Activated CD4-positive, alpha-beta T cell treated with anti-CD3 and anti-CD28 coated beads, Interleukin-2, amount 50 U/mL, for 24 hours (primary cell): ENCODE measurements at places on chromosomes 1 and 21.

DNA sequence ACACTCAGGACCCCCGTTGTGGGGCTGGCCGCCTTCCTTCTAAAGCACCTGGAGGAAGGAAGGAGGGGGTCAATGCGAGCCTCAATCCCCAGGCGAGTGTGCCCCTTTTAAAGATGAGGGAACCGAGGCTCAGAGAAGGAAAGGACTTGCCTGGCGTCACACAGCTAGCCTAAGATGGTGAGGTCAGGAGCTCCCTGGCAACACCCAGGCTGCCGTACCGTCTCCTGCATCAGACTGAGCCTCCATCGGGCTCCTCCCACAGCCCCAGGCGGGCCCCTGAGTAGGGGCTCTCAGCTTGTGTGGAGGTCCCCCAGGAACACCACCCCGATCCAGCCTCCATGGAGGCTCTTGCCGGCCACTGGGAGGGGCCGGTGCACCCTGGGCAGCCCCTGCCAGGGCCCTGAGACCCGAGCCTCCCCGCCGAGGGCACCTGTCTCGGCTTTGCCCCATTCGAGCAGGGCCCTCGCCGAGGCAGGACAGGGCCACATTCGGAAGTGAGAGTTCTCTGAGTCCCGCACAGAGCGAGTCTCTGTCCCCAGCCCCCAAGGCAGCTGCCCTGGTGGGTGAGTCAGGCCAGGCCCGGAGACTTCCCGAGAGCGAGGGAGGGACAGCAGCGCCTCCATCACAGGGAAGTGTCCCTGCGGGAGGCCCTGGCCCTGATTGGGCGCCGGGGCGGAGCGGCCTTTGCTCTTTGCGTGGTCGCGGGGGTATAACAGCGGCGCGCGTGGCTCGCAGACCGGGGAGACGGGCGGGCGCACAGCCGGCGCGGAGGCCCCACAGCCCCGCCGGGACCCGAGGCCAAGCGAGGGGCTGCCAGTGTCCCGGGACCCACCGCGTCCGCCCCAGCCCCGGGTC lies at the start of gene AIRE:
TSS of gene AIRE (plus strand) at position 739 of the 855 bp plus-strand sequence. CDS start 131 bp downstream, outside the sequence.
- no peak for DNase-seq

DNA sequence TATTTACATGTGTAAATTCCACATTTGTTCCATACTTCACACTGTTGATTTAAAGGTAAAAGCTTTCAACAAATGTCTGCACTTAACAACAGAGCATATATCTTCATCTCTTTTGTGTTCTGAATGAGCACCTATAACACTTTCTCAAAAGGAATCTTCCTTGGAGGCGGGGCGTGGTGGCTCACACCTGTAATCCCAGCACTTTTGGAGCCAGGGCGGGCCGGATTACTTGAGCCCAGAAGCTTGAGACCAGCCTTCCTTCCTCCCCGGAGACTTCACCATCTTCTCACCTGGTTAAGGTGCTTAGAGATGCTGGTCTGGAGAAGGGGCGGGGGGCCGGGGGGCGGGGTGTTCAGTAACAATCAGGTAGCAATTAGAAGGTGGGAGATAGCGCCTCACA lies 16.5 kb downstream of the RYR2 start:
- no peak for DNase-seq

GRCh38 chr1:21030181-21030580 lies 146.5 kb downstream of the EIF4G3 start:
- no peak for DNase-seq

GRCh38 chr1:246213036-246213435 lies 294.0 kb downstream of the SMYD3 start:
- DNase-seq, result no peak

DNA sequence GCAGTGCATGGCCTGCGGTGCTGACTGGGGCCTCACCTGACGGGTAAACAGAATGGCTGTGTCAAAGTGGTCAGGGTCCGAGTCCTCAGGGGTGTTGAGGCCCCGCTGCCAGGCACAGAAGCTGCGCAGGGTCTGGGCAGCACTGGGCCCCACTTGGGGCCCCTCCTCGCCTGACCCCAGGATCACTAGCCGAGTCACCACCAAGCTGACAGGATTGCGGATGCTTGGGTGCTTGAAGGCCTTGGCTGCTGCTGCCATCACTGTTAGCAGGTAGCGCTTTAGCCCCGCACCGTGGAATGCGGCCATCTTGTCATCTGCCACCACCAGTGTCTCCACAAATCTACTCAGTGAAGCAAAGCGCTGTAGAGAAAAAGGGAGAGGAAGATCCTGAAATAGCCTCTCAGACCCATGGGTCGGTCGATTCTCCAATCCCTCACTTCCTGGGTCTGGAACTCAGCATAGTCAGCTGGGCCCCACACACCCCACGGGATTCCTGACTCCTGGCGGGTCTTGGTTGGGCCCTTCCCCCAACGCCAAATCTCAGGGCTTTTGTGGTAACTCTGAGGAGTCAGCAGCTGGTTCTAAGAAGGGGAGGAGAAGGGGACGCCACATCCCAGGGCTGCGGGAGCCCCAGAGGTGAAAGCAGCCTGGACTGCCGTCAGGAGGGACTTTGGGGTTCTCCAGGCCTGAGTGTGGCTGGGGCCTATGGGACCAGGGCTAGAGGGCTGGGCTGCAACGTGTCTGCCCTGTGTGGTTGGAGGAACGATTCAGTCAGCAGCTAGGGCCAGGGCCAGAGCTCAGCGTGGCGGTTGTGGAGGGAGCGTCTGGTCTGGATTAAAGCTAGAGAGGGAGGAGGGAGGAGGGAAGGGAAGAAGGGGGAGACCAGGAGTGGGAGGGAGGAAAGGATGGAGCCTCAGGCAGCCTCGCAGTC lies 2.1 kb downstream of the ADAMTS4 start:
- DNase-seq, result no peak

GRCh38 chr1:231460614-231461013 lies 38.5 kb upstream of the EGLN1 start:
- peak; percentile 73 for DNase-seq

DNA sequence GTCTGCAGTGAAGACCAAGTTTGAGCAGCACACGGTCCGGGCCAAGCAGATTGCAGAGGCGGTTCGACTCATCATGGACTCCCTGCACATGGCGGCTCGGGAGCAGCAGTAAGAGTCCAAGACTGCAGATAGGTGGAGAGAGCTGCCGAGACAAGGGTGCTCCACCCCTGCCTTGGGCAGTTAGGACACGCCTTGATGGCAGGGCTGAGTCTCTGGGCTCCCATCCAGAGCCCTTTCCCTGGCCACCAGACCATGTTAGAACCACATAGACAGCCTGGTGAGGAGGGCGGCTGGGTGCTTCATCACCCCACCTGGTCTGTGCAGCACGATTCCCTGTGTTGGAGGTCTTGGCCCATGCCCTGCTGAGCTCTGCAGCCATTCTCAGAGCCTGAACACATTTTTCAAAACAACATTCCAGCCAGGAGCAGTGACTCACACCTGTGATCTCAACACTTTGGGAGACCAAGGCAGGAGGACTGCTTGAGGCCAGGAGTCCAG lies 17.3 kb upstream of the MIIP start:
- no peak for DNase-seq

GRCh38 chr1:66395202-66396061 lies 138.5 kb upstream of the SGIP1 start:
- DNase-seq, result no peak

- DNase-seq, result no peak
These were observed 163.2 kb upstream of the CACYBP start for GRCh38 chr1:174836543-174836942.

GRCh38 chr21:44969931-44970755 lies 30.3 kb downstream of the SLX9 start:
- DNase-seq, result no peak

- no peak for DNase-seq
These were observed 215.0 kb downstream of the FMN2 start for GRCh38 chr1:240306673-240307072.

DNA sequence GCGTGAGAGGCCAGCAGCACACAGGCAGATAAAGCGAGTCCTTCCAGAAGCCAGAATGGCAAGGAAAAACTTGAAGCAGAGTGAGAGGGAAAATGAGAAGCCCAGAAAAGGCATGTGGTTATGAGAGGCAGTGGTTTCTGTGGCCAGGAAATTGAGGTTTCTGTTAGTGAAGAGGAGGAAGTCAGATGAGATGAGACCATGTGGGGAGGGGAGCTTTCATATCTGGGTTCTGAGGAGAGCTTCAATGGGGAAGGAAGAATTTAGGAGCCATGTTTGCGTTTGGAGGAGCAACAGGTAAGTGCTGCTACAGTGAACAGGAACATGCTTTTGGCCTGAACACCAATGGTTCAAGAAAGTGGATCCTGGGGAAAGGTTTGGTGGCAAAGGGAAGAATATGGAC lies 6.1 kb upstream of the CD1A start:
- DNase-seq, result no peak

DNA sequence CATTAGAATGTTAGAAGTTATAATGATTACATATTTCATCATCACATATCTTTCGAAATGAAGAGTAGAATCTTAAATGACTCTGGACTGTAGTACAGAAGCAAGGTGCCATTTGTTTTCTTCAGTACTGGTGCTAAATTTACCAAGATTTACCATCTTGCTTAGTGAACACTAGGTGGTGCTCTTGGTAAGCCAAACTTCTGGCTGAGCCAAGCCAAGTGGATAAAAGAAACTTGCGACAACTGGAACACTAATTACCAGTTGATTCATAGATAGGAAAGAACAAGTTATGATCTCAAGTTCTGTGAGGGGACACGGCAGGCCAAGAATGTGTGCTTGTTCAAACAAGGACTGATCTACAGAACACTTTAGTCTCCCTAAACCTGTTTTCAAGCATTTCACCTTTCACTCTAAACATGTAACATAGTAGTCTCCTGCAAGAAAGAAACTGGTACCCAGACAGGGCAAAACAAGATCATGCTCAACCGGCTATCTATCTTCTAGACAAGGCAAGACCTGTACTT lies 19.8 kb downstream of the SPRTN start:
- no peak for DNase-seq

DNA sequence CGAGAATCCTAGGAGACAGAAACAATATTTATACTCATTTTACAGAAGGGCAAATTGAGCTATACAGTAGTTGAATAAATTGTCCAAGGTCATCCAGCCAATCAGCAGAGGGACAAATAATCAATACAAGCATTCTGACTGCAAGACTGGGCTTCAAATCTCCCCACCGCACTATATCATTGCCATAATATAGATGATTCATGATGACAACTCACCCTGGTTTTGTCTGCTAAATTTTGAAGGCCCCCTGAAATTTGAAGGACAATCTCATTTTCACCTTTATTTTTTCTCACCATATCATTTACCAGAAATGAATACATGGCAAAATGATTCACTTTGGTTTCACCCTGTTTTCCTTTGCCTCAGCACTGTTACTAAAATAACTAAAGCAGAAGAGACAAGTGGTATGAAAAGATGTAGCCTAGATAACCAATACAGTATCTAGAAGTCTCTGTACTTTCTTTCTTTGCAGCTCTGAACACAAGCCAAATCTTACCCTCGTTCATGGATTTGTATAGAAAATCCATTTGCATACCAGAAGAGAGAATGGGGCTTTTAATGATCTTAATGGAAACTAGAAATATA lies 292.5 kb downstream of the TTLL7 start:
- DNase-seq, result no peak

DNA sequence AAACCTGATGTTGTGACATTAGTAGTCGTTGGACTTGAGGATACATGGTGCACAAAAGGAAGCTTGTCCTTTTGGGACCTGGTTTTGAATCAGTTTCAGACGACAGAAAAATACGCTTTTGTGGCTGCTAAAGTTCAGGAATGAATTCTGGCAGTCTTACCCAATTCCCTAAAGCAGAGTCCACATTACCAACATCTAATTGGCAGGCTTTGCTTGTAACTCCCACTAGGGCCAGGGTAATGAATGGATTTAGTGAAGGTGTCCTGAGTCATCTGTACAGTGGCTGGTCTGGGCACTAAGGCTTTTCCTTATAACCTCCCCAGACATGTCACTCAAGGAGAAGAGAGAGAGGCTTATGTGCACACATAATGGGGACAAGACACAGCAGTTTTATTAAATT lies 66.2 kb upstream of the RNPC3 start:
- no peak for DNase-seq

DNA sequence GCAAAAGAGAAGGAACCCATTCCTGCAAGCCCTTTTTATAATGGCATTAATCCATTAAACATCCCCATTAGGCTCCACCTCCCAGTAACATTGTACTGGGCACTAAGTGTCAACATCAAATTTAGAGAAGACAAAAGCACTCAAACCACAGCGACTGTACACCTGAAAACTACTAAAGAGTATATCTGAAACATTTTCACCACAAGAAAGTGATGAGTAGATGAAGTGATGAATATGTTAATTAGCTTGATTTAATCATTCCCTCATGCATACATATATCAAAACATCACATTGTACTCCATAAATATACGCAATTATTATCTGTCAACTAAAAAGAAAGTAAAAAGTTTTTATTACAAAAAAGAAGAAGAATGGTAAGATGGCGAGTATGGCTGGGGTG lies 26.4 kb downstream of the ACP6 start:
- DNase-seq, result no peak

DNA sequence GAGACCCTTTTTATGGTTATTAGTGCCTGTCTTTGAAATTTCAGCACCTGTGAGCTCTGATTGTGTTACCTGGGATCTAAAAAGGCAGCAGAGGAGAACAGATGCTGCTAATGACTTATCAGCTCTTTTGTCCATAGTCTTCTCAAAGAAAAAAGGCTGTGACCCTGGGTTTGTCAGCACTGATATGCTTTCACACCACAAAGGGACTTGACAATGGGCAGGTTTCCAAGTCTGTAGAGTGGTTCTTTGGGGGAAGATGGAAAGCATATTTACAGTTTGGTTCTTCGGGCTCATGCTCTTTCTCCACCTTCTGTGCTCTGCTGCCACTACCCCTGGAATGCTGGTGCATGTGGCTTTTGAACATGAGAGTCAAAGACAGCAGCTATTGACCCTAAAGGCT lies 32.0 kb downstream of the DNAJC6 start:
- no peak for DNase-seq

DNA sequence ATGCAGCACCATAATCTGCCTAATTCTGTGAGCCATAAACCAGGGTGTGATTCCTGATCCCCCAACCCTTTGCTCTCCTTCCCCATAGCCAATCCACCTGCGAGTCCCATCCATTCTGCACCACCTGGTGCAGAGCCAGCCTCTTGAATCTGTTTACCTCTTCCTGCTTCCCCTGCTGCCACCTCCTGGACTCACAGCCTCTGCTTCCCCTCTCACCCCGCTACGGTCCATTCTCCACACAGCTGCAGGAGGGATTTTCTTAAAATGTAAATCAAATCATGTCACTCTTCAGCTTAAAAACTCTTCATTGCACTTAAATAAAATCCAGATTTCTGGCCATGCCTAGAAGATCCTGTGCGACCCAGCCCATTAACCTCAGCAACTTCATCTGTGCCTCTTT lies 186.7 kb downstream of the FOXD2 start:
- no peak for DNase-seq

- no peak for DNase-seq
These were observed 63.1 kb downstream of the CDC14A start for GRCh38 chr1:100415498-100415778.
